SW480 (cell line): ENCODE measurements at places on chromosomes 7 and 10.
A peak's percentile ranks its signal among the peaks of the same experiment; 100 is the strongest.

GRCh38 chr7:82810558-82811259 lies 352.0 kb downstream of the PCLO start:
- peak; percentile 79 for DNase-seq

GRCh38 chr7:74097937-74098614 lies 14.5 kb downstream of the LIMK1 start:
- DNase-seq: no peak

DNA sequence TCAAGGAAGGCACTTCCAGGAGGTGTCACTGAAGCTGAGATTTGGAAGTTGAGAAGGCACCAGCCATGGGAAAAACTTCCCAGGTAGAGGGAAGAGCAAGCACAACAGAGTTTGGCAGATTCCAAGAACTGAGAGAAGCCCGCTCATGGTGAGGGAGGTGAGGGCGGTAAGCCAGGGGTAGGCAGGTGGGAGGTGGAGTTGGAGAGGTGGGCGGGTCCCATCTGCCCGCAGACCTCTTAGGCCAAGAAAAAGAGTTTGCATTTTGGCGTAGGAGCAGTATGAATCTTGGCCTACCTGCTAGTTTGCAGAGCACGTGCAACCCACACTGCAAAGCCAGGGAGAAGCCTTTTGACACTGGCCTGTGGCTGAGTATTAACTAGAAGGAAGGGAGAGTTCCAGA lies 18.8 kb downstream of the FRMPD2 start:
- no peak for DNase-seq

- no peak for DNase-seq
Observed at GRCh38 chr10:91034042-91034441, 113.2 kb upstream of the ANKRD1 start.

- no peak for DNase-seq
Observed at GRCh38 chr10:24850727-24851296, 101.6 kb downstream of the PRTFDC1 start.

DNA sequence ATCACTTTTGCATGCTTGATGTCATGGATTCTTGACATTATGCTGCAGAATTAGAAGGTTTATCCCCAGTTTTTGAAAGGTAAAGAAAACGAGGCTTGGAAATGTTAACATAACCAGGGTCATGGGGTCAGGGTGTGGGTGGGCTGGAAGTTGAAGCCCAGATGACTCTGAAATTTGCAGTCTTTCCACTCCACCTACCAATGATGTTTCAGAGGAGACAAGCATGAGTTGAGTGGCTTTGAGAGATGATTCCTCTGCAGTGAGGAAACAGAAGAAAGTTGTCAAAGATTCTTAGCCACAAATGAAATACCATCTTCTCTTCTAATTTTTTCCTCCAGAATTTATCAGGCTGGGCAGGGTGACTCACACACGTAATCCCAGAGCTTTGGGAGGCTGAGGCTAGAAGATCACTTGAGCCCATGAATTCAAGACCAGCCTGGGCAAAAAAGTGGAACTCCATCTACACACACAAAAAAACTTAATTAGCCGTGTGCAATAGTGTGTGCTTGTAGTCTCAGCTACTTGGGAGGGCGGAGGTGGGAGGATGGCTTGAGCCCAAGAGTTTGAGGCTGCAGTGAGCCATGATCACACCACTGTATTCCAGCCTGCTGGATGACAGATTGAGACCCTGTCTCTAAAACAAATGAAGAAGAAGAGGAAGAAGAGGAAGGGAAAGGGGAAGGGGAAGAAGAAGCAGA lies 239.1 kb upstream of the AUTS2 start:
- DNase-seq: no peak
